Heart right ventricle (tissue), 16 donors: ENCODE measurements at places on chromosomes 13 and 19.

DNA sequence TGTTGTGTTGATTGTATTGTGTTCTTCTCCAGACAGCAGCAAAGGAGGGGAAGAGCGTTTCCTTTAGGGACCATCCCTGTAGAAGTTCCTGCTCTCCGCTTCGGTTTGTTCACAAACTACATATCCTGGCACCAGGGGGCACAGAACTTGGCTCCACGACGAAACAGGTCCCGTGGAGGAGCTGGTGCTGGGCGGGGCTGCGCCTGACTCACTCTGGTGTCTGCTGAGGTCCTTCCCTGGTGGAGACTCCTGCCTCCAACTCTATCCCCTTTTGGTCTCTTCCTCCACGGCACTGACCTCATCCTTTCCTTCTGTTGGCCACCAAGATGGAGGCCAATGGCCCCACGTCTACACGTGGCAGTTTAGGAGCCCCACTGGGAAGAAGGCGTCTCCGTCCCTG is 14.7 kb downstream of the TMPRSS9 start:
- no peak for DNase-seq

DNA sequence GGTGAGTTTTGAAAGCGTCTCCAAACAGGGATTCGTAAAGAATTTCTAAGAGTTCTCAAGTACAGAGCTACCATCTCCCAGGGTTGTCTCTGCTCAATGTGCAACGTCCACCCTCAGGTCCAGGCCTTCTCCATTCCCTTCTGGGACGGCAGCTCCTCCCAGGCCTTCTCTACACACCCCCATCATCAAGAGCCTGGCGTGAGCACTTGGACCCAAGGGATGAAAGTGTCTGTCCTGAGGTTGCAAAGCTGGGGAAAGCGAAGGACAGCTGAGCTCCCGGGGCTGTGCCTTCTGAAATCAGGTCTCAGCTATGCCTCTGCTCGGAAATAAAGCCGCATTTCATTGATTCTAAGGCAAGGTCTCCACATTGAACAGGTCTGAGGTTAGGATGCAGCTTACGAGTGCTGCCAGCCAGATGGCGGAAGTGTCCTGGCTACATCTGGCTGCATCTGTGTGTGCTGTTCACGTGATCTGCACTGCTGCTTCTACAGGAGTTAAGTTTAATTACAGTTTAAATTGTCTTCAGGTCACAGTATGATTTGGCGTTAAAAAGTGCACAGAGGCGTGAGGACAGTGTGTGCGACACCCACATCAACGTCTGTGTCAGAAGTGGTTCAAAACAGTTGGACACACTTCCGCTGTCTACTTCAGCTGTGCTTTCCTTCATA is 27.0 kb upstream of the MIER2 start:
- no peak for DNase-seq

GRCh38 chr13:98986226-98986846 is 8.5 kb upstream of the DOCK9 start:
- no peak for DNase-seq

- no peak for DNase-seq
Measured at GRCh38 chr13:52707375-52707774, 32.2 kb downstream of the CNMD start.

DNA sequence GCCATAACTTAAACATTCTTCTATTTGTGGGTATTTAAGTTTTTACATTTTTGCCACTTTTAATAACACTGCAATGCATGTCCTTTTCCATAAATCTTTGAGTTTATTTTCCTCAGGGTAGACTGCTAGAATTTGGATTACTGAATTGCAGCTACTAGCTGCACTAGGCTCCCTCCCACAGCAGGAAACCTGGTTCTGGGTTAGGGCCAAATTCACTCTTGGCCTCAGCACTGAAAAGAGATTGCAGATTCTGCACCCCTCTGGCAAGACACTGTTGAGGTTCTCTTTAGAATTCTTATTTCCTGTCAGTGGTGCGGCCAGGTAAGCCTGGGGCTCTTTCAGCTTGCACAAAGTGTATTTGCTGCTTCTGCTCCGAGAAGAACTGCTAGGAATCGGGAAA is 155.7 kb downstream of the ENOX1 start:
- no peak for DNase-seq

DNA sequence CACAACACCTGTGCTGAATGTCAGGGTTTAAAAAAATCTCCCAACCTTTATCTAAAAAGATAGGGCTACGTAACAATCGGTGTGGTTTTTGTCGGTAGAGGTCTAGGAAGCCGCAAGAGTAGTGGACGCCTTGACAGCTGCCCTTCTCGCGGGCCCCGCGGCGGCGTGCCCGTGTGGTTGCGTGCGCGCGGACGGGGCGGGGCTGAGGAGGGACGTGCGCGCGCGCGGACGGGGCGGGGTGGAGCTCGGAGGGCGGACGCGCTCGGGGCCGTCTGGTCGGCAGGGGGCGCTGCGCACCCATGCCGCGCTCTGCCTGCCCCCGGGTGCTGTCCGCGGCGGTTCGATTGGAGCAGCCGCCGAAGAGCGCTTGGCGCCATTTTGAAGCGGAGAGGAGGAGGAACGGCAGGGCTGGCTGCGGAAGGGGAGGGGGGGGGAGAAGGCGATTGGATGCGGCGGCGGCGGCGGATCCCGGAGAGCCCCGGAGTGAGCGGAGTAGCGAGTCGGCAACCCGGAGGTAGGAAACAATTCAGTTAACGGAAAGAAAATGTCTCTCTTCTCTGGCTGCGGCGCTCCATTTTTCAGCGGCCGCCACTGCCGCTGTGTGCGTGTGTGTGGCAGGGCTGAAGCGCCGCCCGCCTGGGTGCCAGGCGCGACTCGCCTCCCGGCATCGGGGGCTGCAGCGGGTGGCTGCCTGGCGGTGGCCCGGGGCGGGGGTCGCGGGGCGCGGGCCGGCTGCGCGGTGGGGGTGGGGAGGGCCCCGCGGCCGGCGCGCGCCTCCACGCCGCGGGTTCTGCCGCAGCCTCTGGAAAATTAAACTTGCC is at the start of gene PDS5B:
Gene PDS5B, plus strand, starts transcription at position 373 of the 821 bp plus-strand sequence. CDS start 62,321 bp downstream, outside the sequence.
- DNase-seq, result peak; percentile 96

DNA sequence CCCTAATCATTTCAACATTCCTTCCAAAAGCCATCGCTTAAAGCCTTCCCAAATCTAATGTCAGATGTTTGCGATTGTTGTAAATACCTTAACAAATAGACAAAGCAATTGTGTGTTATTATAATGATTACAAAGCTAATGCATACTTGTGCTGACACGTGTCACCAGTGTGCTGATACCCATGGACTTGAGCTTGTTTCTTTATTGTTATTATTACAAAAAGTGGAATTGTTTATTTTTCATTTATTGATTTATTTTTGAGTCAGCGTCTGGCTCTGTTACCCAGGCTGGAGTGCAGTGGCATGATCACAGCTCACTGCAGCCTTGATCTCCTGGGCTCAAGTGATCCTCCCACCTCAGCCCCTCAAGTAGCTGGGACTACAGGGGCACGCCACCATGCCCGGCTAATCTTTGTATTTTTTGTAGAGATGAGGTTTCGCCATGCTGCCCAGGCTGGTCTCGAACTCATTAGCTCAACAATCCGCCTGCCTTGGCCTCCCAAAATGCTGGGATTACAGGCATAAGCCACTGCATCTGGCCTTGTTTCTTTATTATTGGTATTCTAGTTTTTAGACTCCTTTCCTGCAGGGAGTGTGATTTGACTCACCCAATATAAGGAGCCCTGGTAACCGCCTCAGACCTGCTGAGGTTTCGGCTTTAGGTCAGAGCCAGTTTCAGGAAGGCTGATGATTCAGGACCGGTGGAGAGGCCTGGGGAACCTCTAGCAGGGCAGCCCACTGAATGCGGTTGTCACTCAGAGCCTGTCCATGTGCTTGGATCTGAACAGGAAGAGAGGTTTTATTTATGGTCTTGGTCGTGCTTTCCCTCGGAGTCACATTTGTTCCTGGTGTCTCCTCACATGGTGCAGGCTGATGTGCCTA is 2.1 kb upstream of the FBXO17 start:
- no peak for DNase-seq

DNA sequence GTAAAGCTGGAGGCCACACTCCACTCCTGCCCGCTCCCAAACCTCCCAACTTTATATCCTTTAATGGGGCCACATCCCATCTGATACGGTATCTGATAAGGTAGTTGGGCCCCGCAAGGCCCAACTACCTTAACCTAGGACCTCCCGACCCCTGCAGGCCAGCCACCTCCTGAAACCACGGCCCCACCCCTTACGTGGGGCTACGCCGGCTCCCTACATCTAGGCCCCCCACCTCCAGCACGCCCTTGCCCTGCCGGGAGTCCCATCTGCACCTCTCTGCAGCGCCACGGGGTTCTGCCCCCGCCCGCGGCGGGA is 2.2 kb downstream of the IGFLR1 start:
- no peak for DNase-seq

DNA sequence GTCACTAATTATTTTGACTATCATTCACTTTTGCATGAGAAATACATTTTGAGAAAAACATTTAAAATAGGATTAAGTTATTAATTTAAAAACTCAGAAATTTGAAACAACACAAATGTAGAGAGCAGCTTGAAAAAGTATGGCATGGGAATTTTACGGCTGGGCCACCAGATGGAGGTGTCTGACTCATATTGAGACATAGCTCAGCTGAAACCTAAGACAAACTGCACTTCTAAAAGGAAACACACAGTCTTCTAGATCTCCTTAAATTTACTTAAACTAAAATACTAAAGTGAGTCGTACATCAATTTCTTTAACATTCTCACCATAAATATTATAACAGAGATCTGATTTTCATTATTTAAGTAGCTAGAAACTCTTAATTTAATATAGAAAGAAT is 41.9 kb upstream of the POSTN start:
- DNase-seq, result no peak

- DNase-seq, result no peak
Measured at GRCh38 chr13:43433691-43434141, 353.1 kb downstream of the ENOX1 start.

GRCh38 chr13:110239280-110240125 is 67.5 kb downstream of the COL4A1 start:
- DNase-seq, result no peak

DNA sequence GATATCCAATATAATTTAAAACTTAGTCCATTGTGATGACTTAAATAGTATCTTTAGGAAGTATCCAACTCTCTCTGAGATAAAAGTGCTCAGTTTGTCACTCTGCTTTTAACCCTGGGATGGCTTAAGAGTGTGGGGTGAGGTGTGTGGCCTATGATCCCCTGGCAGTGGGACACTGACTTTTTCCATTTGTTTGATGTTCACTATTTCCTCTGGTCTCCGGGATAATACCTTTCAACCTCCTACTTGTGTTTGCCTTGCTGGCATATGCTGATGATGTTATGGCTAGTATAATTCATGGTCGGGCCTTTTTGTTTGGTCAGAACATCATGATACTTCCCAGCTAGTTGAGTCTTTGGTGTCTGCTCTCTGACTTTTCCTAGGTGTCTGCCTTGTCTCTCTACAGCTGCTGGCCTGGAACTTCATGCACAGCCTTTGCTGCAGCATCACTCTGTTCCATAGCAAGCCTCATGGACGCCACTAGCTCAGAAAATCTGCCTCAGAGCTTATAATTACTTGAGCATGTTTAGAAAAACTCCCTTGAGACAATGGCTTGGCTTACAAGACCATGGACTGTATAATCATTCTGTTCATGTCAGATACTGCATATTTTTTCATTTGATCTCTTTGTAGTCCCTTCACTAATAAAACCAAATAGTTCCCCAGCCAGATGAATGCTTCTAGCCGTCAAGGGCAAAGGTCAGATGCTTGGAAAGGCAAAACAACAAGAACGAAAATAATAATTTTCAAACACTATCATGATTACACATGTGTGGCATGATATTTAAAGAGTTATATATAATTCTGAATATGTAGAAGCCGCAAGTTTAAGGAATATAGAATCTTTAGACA is 75.2 kb downstream of the WDFY2 start:
- no peak for DNase-seq

DNA sequence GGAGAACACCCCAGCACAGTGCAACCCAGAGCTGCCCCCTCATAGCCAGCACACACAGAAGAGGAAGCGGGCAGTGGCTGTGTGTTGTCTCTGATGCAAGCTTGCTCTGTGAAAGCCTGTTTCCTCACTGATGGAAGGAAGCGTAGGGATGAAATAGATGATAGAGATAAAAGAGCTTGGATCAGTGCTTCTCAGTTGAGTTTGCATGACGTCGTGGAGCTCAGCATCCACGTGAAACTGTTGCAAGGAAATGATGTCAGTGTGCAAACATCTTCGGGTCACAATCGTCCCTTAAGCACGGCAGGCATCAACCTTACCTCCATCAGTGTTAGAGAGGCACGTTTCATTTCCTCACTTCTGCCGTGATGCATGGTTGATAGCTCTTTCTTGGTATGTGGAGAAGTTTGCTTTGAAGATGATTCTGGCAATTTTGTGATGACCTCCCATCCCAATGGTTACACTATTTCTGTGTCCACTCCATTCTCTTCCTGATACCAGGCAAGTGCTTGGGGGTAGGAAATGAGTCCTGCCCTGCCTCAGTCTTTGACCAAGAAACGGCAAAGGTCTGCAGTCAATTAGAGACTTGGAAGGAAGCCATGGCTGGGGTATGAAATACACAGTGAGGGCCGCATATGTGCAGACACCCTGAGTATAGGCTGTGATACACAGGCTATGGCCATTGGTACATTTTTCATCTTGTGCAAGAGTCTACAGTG is 183.0 kb downstream of the ZNF536 start:
- no peak for DNase-seq

DNA sequence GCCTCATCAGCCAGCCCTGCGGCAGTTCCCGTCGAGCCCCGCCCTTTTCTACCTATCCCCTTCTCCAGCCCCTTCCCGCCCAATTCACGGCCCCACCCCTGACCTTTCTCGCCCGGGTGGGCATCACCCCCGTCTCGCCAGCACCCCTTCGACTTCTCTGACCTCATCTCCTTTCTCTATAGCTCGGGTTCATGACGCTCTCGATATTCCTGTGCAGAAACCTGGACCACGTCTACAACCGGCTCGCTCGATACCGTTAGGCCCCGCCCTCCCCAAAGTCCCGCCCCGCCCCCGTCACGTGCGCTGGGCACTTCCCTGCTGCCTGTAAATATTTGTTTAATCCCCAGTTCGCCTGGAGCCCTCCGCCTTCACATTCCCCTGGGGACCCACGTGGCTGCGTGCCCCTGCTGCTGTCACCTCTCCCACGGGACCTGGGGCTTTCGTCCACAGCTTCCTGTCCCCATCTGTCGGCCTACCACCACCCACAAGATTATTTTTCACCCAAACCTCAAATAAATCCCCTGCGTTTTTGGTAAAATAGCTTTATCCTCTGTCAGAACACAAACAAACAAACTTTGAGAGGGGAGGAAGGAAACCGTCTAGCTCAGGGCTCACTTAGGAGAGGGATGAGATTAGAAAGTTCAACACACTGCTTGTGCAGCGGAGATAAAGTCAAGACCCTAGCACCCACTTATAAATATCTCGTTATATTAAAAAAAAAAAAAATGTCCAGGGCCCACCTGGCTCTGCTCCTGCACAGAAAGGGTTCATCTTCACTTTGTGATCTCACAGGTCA is 5.1 kb downstream of the CD37 start:
- DNase-seq, result peak; percentile 82
